Stimulated activated CD4-positive, alpha-beta T cell treated with anti-CD3 and anti-CD28 coated beads, Interleukin-12 subunit alpha, Interleukin-12 subunit beta, amount 100 ng/mL, for 24 hours (primary cell): ENCODE measurements at places on chromosomes 3 and 15.

GRCh38 chr3:45056608-45057301, 30.7 kb downstream of the CLEC3B start:
- DNase-seq: no peak

- DNase-seq: no peak
These were observed 1136.1 kb downstream of the OTOL1 start for GRCh38 chr3:162632672-162633071.

GRCh38 chr3:120450600-120451271, at the start of gene FSTL1:
TSS of gene FSTL1 (minus strand) at chr3:120450992. CDS start at chr3:120450746, 246 bp downstream.
- DNase-seq: no peak

DNA sequence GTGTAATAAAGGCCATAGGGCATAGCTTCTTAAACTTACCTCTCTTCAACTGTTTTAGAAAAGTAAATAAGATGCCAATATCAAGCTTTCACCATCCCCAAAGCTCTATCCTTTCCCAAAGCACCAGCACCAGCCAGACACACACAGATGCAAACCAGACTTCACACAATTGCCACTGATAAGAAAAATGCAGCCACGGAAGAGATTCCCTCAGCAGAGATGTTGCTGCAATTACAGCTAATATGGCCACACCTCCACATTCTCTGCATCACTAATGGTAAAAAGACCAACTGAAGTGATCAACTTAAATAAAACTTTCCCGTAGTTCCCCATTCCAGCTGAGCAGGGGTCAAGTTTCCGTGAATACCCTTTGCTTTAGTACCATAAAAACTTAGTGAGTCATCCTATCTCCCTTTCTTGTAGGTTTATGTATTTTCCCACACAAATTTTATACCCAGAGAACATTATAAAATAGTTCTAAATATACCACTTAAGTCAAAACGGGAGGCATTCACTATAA, 64.4 kb downstream of the SLC9A9 start:
- DNase-seq: no peak

GRCh38 chr3:152973575-152973974, 138.6 kb downstream of the P2RY1 start:
- DNase-seq: no peak

- DNase-seq: no peak
These were observed 10.9 kb downstream of the ARIH2 start for GRCh38 chr3:48929358-48930035.

- DNase-seq: no peak
These were observed 81.3 kb downstream of the STAC start for GRCh38 chr3:36461597-36461996.

- DNase-seq: no peak
These were observed 25.2 kb downstream of the ITGB5 start for GRCh38 chr3:124862006-124862405.

- DNase-seq: no peak
These were observed 565.9 kb downstream of the PDCD6IP start for GRCh38 chr3:34364335-34364734.

GRCh38 chr3:173221010-173221409, 80.0 kb upstream of the SPATA16 start:
- DNase-seq: no peak

- DNase-seq: no peak
These were observed 260.5 kb upstream of the RORA start for GRCh38 chr15:61489571-61489970.

- no peak for DNase-seq
These were observed 2.7 kb upstream of the TMEM87A start for GRCh38 chr15:42275780-42276391.

GRCh38 chr15:77022646-77023575, 28.0 kb downstream of the PSTPIP1 start:
- no peak for DNase-seq

GRCh38 chr3:172707030-172707429, 3.8 kb downstream of the NCEH1 start:
- no peak for DNase-seq

- no peak for DNase-seq
These were observed 49.0 kb downstream of the PBRM1 start for GRCh38 chr3:52636673-52637072.

GRCh38 chr3:112382543-112383160, 49.7 kb downstream of the CD200 start:
- DNase-seq: no peak

GRCh38 chr15:51588966-51589365, 33.6 kb downstream of the DMXL2 start:
- no peak for DNase-seq

DNA sequence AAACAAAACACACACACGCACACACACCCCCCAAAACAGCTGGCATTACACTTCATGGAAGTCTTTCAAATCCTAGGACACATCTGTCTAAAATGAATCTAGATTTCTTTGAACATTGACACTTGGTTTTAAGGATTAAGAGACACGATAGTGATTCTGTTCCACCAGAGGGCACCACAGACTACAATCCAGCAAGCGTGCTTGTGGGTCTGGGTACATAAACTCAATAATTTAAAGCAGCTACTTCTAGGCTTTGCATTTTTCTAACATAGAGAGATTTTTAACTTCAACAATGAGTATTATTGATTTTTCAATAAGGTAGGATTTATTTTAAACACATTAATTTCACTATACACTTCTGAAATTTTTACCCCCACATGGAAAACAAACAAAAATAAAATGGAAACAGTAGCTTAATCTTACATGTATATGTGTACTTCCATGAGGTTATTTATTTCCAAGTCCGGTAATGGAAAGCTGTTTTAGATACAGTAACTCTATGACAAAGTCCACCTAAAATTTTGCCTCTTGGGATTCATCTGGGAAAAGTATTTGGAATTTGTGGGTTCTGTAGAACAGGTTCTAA, 564.0 kb upstream of the TGFBR2 start:
- DNase-seq: peak; percentile 44

DNA sequence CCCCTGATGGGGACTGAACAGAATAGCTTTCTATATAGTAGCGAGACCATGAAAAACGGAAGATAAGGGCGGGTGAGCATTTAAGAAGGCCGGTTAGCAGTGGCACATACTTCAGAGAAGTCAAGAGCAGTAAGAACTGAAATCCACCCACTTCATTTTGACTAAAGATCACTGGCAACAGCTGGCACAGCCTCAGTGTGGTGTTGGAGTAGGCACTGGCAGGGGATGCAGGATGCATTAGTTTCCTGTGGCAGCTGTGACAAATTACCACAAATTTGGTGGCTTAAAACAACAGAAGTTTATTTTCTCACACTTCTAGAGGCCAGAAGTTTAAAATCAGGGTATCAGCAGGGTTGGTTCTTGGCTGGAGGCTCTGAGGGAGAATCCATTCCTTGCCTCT, 176.5 kb downstream of the ADAMTSL3 start:
- DNase-seq: no peak

DNA sequence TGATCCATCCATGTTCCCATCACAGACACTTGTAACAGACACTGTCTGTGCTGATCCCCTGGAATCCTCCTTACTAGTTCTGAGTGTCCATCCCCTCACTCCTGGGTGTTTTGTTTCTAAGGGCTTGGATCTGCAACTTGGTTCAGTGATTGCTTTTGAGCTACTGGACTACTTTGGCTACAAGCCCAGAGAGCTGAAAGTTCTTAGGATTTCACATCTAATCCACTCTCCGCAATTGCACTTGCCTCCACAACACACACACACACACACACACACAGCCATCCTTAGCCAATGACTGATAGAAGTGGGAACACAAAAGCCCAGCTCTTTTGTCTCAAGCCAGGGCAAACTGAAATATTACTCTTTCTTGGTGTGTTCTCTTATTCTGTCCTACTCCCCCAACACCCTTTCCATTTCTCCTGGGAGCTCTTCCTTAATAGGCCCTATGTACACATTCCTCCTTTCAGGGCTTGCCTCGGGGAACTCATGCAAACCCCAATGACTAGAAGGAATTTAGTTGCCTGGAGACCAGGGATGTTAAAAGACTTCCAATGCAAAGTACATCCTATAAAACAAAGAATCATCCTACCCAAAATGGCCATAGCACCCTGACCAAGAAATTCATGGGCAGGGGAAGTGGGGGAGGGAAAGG, 206.1 kb upstream of the UBE2E2 start:
- DNase-seq: no peak

- DNase-seq: no peak
These were observed 315.8 kb upstream of the COL8A1 start for GRCh38 chr3:99322551-99322950.

DNA sequence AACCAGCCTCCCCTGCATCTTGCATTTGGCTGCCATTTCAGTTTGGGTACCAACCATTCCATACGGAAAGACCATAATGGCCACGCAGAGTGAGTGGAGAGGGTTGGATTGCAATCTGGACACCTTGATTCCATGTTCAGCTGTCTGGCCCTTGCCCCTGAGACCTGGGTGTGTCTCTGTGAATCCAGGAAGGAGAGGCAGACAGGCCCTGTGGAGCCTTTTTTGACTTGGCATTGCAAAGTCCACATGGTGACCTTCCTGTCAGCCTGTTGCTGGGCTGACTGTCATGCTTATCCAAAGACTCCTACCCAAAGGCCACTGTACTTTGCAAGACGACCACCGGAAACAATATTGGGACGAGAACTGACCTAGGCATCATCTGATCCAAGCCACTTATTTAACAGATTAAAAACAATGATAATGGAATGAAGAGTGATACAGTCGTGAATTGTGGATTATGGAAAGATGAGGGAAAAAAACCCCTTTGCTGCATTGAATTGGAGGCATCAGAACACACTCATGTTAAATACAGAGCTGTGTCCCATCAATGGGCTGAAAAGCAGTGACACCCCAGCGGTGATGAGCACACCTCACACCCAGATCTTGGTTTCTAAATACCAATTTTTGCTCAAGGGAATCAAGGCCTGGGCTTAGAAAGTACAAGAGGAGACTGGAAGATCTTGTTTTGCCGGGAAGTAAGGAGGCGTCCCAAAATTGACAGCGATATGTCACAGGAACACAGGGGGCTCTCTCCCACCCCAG, 86.0 kb downstream of the LRRK1 start:
- DNase-seq: no peak

DNA sequence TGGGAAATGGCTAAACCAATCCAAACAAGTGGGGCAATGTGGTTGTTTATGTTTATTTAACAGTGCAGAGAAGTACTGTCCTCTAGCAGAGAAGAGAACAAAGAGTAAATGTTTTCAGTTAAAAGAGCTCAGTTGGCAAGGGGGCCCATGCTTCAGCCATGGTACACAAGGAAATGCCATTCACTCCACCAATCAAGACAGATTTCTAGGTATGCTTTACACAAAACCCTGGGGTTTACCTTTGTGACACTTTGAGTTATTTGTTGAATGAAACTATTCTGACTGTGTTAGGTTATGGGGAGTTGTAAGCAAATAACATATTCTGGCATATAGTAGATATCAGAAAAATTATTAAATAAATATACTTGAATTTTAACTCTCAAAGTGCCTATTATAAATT, 228.5 kb upstream of the MME start:
- no peak for DNase-seq

GRCh38 chr3:59422312-59422711, 372.5 kb upstream of the CFAP20DC start:
- no peak for DNase-seq

DNA sequence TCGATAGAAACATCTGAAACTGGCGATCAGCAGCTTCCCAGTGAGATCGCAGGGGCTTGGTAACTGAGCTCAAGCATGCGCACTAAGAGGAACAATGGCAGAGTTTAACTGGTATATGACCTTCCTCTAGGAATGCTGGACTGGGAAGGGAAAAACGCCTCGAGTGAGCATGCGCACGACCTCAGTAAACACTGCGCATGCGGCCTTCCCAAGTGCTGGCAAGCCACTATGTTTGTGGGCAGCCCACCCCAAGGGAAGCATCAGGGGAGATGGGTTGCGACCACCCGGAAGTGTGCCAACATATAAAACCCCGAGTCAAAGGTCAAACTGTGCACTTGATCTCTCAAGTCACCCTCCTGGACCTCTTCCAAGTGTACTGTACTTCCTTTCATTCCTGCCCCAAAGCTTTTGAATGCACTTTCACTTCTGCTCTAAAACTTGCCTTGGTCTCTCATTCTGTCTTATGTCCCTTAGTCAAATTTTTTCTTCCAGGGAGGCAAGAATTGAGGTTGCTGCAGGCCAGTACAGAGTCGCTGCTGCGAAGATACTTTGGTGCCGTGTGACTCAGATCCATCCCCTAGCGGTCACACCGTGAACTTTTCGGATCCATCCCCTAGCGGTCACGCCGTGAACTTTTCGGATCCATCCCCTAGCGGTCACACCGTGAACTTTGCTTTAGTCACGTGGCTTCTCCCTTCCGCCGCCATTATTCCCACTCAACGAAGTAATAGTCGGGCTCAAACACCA, 243.3 kb downstream of the FAM43A start:
- no peak for DNase-seq

- no peak for DNase-seq
These were observed 24.0 kb upstream of the C3orf70 start for GRCh38 chr3:185176750-185177359.

- no peak for DNase-seq
These were observed 661.2 kb upstream of the BCHE start for GRCh38 chr3:166498446-166498845.

DNA sequence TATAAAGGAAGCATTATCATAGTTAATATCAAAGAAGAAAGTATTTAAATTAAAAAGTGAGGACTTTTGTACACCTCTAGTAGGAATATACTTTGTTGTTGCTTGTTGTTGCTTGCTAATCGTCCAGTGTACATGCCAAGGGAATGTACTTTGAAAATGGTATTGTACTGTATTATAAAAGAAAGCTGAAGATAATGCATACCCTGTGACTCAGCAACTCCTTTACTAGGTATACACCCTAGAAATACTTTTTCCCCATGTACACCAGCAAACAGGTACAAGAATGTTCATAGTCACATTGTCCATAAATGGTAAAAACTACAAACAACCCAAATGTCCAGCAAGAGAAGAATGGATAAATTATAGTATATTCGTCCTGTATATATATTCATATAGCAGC, 12.0 kb downstream of the TTBK2 start:
- DNase-seq: no peak

GRCh38 chr15:28106294-28107110, 7.4 kb upstream of the OCA2 start:
- DNase-seq: no peak

- DNase-seq: no peak
These were observed 19.3 kb downstream of the MINAR1 start for GRCh38 chr15:79451361-79451999.

- no peak for DNase-seq
These were observed 37.8 kb downstream of the IQGAP1 start for GRCh38 chr15:90425726-90426346.

DNA sequence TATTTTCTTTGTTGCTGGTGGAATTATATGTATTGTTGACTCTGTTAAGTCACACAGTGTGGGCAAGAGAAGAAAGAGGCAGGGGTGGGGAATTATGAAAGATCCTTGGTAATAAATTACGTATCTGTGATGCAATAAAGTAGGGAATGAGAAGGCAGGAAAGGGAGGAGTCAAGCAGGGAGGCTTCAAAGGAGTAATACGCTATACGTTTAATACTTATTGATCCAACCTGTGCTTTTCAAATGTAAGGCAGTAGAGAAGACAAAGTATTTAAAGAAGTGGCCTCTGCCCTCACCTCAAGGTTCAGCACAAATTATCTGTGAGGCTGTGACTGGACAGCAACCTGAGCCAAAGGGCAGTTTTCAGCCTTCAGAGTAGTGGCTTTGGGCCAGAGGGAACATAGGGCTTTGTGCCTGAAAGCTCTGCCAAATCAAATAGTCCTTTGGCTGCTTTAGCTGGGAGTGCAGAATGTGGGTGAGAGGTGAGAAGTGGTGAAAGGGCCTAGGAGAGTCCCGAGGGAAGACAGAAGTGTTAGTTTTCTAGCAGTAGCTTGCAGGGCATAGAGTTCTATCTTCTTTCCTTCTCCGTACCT, 1.2 kb upstream of the PLIN1 start:
- DNase-seq: no peak
